ENCODE measurements at places on chromosomes 16 and 17.

DNA sequence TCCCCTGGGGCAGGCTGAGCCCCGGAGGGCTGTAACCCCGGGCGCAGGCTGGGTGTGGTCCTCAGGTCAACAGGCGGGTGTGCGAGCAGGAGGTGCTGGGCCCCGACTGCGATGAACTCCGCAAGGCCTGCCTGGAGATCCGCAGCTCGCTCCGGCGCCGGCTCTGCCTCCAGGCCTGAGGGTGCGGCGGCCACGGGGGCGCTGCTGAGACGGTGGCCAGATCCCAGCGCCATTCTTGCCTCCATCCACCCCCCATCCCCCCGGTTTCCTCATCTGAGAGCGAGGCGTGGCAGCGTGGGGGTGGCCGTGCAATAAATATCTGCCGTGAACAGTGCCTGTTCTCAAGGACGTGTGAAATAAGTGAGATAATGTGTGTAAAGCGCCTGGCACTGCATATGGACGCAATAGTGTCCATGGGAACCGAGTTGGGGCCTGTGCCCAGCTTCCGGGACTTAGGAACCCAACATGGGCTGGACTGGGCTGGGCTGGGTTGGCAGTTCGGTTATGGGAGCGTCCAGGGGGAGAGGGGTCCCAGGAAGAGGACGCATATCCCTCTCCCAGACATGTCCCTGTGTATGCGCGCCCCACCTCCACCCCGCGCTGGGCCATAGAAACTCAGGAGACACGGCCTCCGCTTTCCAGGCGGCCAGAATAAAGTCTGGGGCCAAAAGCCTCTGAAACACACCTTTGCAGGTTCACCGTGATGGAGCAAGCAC lies 15.0 kb downstream of the ZNF213 start:
- DNase-seq = no peak

- DNase-seq = no peak
These were observed 201.8 kb downstream of the CDH11 start for GRCh38 chr16:64919929-64920607.

DNA sequence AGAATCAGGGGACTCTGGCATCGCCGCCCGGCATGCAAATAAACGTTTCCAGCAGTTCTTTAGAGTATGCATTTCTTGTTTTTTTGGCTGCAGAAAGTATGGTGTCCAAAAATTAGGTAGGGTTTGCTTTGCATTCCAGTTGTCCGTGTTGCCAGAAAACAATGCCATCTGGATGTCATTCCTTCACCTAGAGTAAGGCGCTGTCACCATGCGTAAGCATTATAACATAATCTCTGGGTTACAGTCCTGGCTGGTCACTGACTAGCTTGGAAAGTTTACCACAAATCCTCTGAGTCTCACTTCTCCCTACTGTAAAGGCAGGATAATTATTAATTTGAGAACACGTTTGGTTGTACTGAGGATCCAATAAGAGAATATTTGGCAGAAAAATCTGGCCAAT lies 457.7 kb downstream of the XYLT1 start:
- no peak for DNase-seq

- no peak for DNase-seq
These were observed 495.9 kb upstream of the RBFOX1 start for GRCh38 chr16:6836766-6837165.

DNA sequence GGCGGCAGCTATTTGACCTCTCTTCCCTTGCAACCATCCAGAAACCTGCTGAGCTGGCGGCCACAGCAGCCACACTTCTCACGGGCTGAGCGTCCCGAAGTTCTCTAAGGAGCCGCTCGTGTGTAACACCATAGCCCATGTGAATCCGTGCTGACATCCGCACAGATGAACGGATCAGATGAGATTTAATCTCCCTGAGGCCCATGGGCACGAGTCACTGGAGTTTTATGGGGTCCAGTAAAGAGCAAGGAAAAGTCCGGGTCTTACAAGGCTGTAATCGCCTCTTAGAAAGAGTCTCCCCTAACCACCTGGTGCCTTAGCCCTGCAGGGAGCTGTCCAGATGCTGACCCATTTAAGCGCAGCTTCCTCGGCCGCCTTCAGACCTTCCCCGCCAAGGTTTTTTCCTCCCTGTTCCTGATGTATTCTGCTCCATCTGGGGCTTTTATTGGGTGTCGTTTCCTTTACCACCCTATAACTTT lies 5.5 kb upstream of the CACNG5 start:
- DNase-seq = no peak

GRCh38 chr17:492022-492413 lies 139.4 kb upstream of the RPH3AL start:
- DNase-seq = no peak

Data from stimulated activated CD8-positive, alpha-beta memory T cell treated with anti-CD3 and anti-CD28 coated beads, Interleukin-7, amount 100 ng/mL, for 1 hour (primary cell).